T-helper 2 cell (primary cell): ENCODE measurements at places on chromosomes 12 and 14.

- no peak for DNase-seq
These were observed 73.2 kb downstream of the SETD3 start for GRCh38 chr14:99407416-99407815.

- DNase-seq: no peak
These were observed 108.5 kb upstream of the ESRRB start for GRCh38 chr14:76267322-76268046.

- DNase-seq: no peak
These were observed 101.5 kb downstream of the KICS2 start for GRCh38 chr12:64120568-64120967.

DNA sequence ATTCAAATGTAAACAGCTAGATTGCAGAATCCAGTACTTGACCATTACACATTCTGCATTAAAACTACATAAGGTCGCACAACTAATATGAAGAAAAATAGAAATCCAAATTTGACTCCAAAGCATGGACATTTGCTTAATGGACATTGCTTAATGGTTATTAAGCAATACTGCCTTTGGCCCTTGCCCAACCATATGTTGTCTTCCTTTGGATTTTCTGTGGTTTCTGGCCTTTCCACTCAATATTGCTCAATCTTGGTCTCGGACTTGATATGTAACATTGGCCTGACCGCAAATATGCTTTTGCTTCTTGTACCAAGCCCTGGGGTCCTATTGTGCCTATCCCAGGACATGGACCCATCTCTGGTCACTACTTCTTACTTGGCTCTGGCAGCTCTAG lies 67.2 kb downstream of the PTPRR start:
- no peak for DNase-seq

- no peak for DNase-seq
These were observed at the start of gene ADCY6 for GRCh38 chr12:48788854-48789775. TSS of gene ADCY6 (minus strand) at chr12:48789089. CDS start at chr12:48783434, 5,655 bp downstream.

- DNase-seq: no peak
These were observed 63.1 kb downstream of the DIP2B start for GRCh38 chr12:50567926-50568325.

DNA sequence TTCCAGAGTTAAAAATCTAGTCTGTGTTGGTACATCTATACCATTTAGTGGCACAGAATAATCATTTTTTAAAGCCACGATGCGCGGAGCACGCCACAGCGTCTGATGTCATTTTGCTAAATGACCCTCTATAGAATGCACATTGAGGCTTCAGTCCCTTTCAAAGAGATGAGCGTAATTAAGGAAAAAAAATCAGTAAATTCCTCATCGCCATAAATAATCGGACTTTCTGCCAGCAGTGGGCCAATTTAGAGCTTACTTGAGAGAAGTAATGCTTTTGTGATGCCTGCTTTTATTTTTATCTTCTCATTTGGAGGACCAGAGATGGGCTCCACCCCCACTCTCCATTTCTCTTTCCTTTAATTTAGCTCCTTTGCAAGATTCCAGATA lies 4.0 kb downstream of the ASCL1 start:
- no peak for DNase-seq

GRCh38 chr12:107178776-107179175 lies 85.4 kb upstream of the CRY1 start:
- no peak for DNase-seq

- no peak for DNase-seq
These were observed 348.4 kb downstream of the BCL11B start for GRCh38 chr14:98923596-98923995.

- no peak for DNase-seq
These were observed 155.5 kb downstream of the PTPRO start for GRCh38 chr12:15477761-15478160.

DNA sequence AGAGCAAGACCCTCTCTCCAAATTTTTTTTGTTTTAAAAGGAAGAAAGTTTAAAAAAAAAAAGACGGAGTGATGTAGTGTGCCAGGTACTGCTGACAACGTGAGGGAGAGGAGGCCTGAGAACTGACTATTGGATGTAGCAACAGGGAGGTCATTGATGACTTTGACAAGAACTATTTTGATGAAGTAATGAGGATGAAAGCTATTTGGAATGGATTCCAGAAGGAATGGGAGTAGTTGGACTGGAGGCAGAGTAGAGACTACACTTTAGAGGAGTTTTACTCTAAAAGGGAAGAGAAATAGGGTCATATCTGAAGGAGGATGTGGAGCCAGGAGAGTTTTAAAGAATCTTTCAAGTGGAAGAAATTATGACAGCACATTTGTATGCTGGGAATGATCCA lies 27.8 kb upstream of the SLC38A2 start:
- DNase-seq: no peak

- DNase-seq: no peak
These were observed 31.2 kb downstream of the SUPT16H start for GRCh38 chr14:21352587-21352986.

GRCh38 chr12:31019976-31020375 lies 53.7 kb upstream of the DDX11 start:
- DNase-seq: no peak

GRCh38 chr14:101230161-101230850 lies 326.8 kb upstream of the RTL1 start:
- no peak for DNase-seq

DNA sequence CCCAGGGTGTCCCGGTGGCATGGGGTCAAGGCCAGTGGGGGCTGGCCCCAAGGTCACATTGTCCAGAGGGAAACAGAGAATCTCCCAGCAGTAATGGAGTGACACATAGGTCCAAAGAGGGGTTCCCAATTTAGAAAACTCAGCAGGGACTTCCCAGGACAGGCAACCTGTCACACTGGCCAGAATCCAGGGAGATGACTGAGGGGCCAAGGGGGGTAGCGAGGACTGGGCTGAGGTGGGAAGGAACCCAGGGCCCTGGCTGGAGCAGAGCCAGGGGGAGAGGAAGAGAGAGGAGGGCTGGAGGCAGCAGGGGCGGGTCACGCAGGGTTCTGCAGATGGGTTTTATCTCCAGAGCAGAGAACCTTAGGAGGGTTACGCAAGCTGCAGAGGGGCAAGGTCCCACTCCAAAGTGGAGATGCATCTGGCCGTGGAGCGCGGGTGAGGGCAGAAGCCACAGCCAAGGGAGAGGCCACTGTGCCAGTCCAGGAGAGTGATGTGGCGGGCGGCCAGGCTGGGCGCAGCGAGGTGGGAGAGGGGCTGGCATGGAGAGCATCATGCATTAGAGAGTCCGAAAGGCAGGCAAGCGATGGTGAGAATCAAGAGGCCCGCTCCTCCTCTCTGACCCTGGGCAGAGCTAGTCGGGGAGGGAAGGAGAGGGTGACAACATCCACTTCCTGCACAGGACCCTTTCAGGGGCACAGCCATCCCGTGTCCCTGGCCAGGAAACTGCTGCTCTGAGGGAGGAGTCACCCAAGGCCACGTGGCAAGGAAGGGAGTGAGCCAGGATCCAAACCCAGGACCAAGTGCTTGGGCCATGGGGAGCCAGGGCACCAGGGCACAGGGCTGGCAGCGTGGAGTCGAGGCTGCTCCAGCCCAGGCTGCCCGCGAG lies 29.0 kb downstream of the NCOR2 start:
- DNase-seq: no peak

DNA sequence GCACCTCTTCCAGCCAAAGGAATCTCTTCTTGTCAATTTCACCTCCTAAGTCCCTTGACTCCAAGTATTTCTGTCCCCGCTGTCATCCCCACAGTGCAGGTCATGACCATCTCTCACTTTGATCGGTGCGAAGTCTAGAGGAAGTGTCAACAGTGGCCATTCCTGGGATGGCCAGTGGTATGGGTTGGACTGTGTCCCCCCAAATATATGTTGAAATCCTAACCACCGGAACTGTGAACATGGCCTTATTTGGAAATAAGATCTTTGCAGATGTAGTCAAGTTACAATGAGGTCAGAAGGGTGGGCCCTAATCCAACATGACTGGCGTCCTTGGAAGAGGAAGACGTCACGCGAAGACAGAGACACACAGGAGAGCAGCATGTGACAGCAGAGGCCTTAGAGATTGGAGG lies 155.9 kb upstream of the PRMT8 start:
- no peak for DNase-seq

DNA sequence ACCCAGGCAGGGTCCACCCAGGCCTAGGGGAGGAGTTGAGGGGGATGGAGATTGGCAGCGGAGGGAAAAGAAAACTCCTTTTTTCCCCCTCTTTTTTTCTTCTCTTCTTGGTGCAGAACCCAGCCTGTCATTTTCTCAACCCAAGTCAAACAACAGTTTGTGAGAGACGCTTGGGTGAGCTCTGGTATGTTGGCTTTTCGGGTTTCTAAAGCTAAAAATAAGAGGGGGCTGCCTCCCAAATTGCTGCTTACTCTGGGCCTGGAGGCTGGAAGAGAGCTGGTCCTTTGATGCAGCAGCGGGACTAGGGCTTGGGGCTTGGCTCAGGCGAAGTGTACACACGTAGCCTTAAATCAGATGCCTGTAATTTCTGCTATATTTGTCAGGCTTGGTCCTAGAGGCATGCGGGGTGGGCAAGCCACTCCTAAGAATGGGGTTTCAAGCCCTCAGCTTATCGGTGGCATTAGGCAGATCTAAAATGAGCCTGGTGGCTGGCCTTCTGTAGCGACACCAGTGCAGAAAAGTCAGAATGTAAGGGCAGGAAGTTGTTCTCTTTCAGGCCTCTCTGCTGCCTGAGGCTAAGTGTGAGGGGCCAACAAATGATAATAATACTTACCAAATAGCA lies 816 bp upstream of the SLC8A3 start:
- DNase-seq: no peak

GRCh38 chr12:23947395-23947794 lies 2.1 kb downstream of the SOX5 start:
- DNase-seq: no peak

DNA sequence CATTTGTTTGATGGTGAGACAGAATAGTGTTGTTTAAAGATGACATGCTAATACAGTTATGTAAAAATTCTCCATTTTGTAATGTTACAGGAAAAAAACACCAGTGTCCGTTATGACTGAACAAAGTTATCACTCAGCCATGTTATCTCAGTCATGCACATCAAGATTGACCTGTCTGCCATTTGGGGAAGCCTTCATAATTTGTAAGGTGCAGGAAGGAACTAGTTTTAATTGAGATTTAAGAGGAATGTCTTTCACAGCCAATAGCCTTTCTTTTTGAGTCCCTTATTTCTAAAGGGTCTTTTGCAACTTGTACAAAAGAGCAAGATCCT lies 432.2 kb downstream of the RAD51B start:
- no peak for DNase-seq
